ENCODE measurements at places on chromosomes 4 and X.

- no peak for DNase-seq
Observed at GRCh38 chr4:27861381-27861787, 1000.7 kb downstream of the STIM2 start.

DNA sequence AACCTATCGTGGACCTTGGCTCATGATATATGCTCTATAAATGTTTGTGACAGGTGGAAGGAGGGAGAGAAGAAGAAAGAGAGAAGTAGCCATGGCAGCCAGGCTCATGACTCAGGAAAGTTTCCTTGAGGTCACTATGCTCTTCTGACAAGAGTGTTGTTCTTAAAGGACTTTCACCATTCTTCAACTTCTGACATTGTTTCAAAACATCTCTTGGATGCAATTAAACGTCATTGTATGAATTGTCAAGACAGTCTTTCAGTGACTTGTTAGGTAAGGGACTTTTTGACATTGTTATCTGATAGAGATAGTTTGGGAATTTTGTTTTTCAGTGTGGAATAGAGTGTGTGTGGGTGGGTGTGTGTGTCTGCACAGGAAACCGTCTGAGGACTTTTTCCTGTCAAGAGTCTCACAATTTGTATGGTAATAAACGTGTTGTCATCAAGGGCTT, 617.0 kb downstream of the MID1IP1 start:
- no peak for DNase-seq

- no peak for DNase-seq
Observed at GRCh38 chr4:73341454-73341853, 62.6 kb upstream of the ALB start.

DNA sequence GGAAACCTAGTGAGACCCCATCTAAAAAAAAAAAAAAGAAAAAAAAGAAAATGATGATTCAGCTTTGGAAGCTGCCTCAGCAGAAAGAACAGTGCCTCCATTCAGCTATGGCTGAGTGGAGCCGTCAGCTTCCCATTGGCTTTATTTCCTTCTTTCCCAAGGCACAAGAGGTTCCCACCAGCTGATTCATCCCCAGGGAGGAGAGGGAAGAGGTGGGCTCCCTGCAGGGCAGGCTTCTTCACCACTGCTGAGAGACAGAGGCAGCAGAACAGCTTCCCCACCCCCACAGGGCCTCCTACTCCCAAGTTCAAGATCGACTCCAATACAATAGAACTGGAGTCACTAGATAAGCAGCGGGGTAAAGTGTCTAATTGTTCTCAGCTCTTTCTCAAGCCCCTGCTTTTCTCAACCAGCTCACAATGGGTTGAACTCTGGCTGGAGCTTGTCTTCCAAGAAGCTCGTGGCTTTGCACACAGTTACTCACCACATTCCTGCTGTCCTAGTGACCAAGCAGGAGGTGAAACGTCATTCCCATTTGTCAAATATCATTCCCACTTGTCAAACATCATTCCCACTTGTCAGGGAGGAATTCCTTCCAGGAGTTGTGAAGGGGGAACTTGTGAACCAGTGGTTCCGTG, 47.8 kb downstream of the FHDC1 start:
- no peak for DNase-seq

DNA sequence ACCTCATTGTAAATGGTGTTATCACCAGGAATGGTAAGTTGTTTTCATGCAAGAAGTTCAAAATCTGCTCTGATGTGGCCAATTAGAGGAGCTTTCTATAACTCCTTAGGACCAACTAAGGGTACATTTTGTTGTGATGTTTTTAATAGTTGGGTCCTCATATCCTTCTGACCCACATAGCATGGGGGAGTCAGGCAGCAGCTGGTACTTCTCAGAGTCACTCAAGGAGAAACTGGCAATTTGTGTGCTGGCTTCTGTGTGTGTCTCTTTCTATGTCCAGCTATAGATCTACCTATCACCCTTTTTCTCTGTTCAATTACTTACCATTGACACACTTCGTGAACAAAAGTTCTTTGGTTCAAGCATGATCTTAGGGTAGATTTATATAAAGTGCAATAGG, 194.3 kb upstream of the TENM3 start:
- DNase-seq: no peak

DNA sequence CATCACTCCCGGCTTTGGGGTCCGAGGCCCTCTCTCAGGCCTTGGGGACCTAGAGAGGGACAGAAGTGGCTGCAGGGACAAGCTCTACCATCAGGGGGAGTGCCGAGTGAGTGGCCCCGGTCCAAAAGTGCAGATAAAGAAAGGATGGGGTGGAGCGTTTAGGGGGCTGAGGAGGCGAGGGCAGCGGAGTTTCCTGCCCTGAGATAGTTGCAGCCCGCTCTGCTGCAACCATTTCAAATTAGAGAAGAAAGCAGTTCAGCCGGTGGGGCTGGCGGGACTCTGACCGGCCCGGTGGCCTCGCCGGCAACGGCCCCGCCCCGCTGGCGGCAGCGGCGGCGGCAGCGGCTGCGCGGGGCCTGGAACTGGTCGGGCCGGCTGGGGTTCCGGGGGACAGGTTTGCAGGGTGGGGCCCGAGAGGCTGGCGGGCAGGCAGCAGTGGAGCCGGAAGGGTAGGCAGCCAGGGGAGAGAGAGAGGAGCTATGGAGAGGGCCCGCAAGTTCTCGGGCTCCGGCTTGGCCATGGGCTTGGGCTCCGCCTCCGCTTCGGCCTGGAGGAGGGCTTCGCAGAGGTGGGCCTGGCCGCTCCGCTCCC, 7.6 kb downstream of the DLG3 start:
- DNase-seq: no peak

GRCh38 chr4:83320548-83320947, 14.1 kb downstream of the HPSE start:
- peak; percentile 22 for DNase-seq

- DNase-seq: no peak
Observed at GRCh38 chrX:121151293-121151692, 103.9 kb downstream of the GLUD2 start.

- DNase-seq: no peak
Observed at GRCh38 chr4:185016946-185017758, 1.1 kb upstream of the HELT start.

GRCh38 chr4:103272174-103272573, 74.0 kb upstream of the CENPE start:
- no peak for DNase-seq

- no peak for DNase-seq
Observed at GRCh38 chr4:102326951-102327350, 18.3 kb downstream of the SLC39A8 start.

DNA sequence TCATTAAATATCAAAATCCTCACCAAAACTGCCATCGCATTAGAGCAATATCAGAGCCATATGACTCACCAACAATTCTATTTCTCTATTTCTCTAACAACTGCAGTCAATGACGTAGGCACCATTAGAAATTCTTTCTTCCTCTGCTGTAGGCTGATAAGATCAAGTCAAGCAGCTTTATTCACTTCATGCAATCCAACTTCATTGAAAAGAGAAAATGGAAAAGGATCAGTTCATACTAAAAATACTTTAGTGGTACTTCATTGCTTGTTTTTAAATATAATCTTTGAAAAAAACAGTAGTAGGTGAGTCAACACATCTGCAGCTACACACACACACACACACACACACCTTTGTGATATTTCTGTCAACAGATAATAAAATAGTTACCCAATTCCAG, 345.3 kb upstream of the TENM3 start:
- peak; percentile 58 for DNase-seq

DNA sequence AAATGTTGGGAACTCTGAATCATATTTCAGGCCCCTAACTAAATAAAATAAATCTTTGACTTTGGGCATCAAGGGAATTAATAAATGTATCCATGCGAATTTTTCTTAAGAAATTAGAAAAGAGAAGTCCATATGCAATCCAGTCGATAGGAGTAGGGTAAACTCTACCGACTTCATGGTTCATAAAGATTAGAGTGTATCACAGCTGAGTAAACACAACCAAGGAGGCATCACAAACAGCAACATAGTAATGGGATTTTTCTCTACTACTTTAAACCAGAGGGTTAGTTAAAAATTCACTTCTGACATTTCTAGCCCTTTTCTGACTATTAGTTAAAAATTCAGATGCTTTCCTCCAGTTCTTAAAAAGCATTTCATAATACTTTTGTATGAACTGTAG, 19.9 kb downstream of the SEPTIN11 start:
- no peak for DNase-seq

- no peak for DNase-seq
Observed at GRCh38 chr4:111957116-111957515, 188.1 kb upstream of the FAM241A start.

- DNase-seq: no peak
Observed at GRCh38 chr4:5895287-5895686, 2.4 kb upstream of the CRMP1 start.

Data from fibroblast of skin of left biceps (primary cell).